ENCODE measurements at places on chromosomes 3 and 15.

GRCh38 chr15:41199470-41199869 lies 31.1 kb downstream of the EXD1 start:
- no peak for DNase-seq

DNA sequence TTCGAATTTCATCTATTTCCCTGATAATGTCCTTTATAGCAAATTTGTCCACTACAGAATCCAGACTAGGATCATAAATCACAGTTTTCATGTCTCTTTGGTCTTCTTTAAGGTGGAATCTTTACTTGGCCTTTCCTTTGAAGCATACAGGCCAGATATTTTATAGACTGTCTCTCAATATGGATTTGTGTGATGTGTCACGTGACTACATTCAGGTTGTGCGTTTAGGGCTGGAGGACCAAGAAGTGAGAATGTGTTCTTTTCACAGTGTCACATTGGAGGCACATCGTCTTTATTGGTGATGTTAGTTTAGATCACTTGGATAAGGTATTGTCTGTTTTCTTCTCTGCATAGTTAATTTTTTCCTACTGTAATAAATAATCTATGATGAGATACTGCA lies 232.9 kb downstream of the MEIS2 start:
- no peak for DNase-seq

GRCh38 chr3:46693892-46694226 lies 380 bp upstream of the ALS2CL start:
- no peak for DNase-seq

GRCh38 chr15:31324186-31324585 lies 2.4 kb upstream of the KLF13 start:
- no peak for DNase-seq
